ENCODE measurements at places on chromosomes 12 and 14.
A peak's percentile ranks its signal among the peaks of the same experiment; 100 is the strongest.

DNA sequence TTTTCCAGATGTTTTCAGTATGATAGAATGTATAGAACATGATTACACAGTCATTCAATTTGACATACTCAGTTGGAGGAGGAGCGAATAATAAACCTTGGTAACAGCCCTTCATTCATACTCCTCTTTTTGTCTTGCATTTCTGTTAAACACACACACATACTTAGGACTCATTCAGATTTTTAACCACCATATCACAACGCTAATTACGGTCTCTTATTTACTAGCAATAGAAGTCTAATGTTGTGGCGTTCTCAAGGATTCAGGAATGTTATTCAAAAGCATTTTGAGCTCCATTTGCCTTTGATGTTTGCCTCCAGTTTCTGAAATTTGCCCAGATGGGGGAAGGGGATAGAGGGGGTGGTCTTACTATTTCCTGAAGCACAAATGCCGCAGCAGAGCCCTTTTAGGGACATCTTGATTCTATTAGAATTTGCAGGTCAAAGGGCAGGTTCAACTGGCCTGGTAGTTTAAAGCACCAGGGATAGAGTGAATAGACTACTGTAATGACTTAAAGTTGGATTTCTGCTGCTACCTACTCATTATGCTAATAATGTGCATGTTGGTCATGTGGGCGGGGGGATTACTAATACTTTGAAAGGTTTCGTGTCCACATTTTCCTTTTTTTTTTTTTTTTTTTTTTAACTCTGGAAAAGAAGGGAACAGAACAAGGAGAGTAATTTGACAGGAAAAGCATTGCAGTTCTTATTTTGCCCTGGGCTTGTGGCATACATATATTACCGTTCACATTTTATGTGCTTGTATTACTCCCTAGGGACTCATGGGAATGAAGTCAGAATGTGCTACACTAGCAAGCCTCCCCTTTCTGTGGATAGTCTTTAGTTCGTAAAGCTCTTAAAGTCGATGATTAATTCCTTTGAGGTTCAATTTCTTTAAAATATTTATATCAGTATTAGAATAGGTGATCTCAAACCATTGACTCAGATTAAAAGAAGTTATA is 226.8 kb downstream of the FBXL14 start:
- no peak for DNase-seq

DNA sequence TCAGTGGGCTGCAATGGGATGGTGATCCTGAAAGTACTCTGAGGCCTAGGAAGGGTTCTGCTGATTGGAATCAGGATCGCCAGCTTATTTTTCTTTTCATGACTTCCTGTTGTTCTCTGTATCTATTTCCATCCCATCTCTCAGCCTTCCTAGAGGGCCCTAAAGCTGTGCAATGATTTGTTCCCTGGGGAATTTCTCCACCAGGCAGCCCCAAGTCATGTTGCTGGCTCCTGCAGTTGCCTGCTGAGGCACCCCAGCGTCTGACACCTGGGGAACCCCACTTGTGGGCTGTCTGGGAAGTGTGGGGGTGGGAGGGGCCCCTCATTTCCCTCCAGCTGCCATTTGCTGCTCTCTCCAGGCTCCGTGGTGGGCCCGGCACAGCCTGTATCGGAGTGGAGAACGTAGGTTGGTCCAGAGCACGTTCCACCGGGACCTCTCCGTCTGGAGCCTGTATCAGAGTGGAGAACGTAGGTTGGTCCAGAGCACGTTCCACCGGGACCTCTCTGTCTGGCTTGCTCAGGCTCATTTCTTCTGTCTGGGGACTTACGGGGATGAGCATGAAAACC is 138.3 kb downstream of the TSPAN9 start:
- DNase-seq: no peak

GRCh38 chr14:61569812-61570548 is 125.3 kb upstream of the HIF1A start:
- DNase-seq: no peak

DNA sequence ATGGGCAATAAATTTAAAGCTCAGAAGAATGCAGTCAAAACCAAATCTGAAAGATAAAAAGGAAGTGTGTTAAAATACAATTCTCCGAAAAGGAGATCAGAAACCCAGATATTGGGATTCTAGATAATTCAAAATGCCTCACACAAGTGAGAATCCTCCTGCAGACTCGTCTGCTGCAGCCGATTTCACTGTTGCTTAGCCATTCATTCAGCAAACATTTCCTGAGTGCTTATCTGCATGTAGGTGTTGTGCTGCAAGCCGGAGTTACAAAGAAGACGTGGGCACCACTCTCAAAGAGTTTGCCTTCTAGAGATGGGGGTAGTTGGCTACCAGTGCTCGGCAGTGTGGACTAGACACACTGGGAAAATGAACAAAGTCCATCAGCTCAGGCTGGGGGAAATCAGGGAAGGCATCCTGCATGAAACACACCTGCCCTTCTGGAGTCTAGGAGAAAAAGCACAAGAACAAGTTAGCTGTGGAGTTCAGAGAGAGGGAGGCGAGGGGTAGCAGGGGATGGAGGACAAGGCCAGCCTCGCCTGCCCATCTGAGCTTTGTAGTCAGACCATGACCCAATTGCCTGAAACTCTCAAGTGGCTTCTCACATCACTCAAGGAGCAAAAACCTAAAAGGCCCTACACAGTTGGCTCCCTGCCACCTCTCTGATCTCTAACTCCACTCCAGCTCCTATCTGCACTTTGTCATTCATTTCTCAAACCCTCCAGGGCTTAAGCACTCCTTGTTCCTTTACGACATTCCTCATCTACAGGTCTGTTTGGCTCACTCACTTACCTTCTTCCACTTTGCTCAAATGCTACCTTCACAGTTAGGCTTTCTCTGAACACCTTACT is 310.0 kb upstream of the DDHD1 start:
- no peak for DNase-seq

- DNase-seq: peak; percentile 41
Measured at GRCh38 chr14:68662392-68662791, 130.5 kb downstream of the ZFP36L1 start.

Data from right forelimb (tissue), 1 donor.